ENCODE measurements at places on chromosomes 7 and 10. TPM values are rescaled to one million over a fixed set of nuclear protein-coding genes. Genes with fewer than 3 reads are reported as not detected.

Gene FAM241B
- total RNA-seq = 4.9 TPM

Gene RPEL1
- 0.17 TPM for total RNA-seq

Gene C10orf105
- not detected for total RNA-seq

Gene HSPA12A
- total RNA-seq = 10.6 TPM

DNA sequence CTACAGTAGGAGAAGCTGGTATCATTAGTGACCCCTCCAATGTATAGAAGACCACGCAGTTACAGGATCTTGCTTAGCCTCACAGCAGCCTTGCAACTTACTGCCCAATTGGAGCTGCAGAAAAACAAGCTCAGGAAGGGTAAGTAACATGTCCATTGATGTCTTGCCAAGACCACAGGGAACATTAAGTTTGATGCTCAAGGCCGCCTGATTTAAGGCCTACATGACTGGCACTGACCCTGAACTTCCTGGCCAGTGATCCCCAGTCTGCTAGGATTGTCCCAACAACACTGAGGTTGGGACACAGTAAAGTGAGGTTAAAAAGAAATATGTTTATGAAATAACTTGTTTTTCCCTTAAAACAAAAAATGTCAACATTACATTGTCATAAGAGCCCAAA, 6.8 kb upstream of the GDF2 start:
- DNase-seq = no peak

GRCh38 chr10:32893434-32893833, 64.6 kb downstream of the ITGB1 start:
- DNase-seq = no peak

GRCh38 chr7:16071246-16071857, 350.0 kb downstream of the CRPPA start:
- peak; percentile 72 for DNase-seq

DNA sequence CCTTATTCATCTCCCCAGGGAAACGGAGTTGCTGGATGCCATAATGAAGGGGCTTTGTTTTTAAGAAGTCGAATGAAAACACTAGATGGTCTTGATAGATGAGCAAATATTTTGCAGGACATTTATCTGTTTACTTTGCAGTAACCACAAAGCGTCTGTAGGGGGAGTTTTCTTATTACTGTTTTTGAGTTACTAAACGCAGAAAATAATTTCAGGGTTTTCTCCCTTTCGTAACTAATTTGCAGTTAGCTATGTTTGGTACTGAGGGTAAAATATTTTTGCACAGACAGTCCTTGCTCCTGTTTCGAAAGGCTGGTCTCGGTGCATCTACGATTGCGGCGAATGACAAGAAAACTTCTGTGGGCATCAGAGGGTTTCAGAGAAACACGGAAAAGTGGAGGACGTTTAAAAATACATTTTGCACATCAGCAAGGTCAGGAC, 505.6 kb upstream of the MKI67 start:
- DNase-seq = peak; percentile 9

GRCh38 chr7:82699773-82700186, 256.2 kb upstream of the CACNA2D1 start:
- peak; percentile 18 for DNase-seq

DNA sequence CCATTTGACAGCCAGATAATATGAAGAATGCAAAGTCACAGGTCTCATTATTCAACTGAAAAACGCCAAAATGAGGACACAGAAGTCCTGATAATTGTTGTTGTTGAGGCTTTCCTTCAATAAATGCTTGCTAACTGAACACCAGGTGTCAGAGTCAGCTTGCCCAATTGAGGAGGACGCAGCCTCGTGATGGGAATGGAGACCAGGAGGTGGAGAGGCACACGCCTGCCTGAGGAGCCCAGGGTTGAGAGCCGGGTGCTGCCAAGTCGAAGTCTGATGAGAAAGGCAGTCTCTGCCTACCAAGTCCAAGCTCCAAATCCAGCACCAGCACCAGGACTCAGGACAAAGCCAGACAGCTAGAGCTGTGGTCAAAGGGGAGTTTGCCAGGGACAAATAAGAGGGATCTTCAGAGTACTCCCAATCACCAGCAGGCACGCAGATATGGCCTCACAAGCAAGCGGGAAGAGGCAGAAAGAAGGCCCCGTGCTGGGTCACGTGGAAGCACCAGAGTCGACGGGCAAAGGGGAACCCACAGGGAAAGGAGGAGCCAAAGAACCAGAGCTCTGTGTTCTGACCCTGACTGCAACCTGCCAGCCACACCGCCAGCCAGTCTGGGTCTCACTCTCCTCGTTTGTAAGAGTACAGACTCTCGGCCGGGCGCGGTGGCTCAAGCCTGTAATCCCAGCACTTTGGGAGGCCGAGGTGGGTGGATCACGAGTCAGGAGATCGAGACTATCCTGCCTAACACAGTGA, 47.6 kb downstream of the VOPP1 start:
- DNase-seq = no peak

DNA sequence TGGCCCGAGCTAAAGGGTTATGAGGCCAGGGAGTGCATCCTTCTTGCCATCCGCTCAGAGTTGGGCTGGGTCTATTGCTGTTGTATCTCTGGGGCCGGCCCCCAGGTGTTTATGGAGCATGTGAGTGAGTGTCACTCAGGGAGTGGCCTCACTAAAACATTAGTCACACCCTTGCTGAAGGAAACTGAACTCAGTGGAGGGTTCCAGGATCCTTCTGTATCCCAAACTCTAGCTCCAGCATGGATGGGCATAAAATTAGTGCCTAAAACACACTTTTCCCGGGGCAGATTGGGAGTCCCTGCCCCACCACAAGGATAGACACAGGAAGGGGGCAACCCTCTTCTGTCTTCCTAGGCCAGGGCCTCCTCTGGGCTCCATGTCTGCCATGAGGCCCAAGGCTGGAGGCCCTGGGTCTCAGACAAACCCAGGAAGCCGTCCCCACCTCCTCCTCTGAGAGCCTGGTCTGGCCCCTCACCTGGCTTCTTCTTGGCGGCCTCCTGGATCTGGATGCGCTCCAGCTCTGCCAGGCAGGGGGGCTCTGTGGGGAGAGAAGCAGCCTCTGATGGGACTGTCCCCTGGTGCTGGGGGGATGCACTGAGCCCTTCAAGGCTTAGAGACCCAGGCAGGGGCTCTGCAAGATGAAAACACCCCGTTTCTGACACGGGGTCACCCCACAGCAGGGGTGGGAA, 24.5 kb downstream of the SPOCK2 start:
- no peak for DNase-seq

- no peak for DNase-seq
Measured at GRCh38 chr10:47306387-47307210, 6.6 kb downstream of the GDF10 start.

- DNase-seq = no peak
Measured at GRCh38 chr10:62072901-62073300, 171.4 kb downstream of the ARID5B start.

GRCh38 chr10:124157271-124157681, 63.9 kb upstream of the CHST15 start:
- DNase-seq = no peak

DNA sequence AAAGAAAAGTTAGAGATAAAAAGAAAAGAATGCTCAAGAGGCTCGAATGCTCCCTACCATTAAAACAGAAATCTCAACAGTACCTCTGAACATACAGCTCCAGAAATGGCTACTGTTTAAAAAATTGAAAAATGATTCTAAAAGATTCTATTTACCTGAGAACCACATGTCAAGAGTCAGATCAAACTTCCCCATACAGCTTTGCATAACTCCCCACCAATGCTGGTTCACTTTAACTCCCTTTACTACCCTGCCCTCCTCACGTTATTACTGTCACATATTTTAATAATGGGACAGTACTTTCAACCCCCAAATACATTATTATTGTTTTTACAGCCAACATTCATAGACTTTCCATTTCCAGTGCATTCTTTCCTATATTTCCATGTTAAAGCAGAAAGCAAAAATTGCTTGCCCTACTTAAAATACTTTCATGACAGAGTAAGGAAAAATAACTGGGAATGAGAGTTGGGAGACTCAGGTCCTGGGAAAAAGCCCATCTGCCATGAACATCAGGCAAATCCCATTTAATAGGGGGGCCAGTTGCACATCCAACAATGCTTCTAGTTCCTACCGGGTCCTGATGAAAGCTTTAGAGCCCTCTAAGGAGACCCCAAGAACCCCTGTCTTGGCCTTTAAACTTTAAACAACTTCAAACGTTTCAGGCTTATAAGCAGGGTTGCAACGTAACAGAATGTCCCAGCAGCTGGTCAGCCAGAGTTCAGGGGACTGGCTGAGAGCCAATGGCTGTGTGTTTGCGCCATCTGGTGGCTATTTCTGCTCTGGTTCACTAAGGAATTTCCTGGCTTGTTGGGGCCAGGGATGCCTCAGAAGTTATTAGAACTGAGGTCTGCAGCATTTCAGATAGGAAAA, 247.4 kb downstream of the ELMO1 start:
- DNase-seq = peak; percentile 74

DNA sequence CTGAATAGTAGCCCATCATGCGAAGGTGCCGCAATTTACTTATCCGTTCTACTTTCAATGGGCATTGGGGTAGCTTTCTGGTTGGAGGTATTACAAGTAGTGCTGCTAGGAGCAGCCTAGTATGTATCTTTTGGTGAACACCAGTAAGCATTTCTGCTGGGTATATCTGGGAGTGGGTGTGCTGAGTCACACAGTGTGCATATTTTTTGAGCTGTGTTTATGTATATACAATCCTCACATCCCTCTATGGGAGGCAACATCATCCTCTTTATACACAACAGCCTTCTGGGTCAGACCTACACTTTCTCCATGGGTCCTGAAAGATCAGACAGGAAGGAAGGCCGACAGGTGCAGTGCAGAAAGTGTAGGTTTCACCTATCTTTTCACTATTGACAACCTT, 36.3 kb downstream of the PYROXD2 start:
- DNase-seq = no peak

- no peak for DNase-seq
Measured at GRCh38 chr10:71838264-71839211, 12.5 kb downstream of the PSAP start.

DNA sequence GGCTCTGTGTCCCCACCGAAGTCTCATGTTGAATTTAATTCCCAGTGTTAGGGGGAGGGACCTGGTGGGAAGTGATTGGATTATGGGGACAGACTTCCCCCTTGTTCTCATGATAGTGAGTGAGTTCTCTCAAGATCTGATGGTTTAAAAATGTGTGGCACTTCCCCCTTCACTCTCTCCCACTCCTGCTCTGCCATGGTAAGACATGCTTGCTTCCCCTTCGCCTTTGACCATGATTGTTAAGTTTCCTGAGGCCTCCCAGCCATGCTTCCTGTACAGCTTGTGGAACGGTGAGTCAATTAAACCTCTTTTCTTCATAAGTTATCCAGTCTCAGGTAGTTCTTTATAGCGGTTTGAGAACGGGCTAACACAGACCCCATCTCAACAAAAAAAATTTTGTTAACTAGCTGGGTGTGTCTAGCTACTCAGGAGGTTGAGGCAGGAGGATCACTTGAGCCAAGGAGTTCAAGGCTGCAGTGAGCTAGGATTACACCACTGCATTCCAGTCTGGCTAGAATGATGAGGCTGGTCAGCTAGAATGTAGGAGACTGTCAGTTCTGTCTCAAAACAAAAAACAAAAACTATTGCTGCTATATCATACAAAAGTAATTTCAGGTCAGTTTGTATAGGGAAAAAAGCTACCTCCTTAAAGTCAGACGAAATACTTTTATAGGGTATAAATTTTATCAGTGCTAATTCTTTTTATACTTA, 57.7 kb downstream of the ATAD1 start:
- DNase-seq = no peak

- no peak for DNase-seq
Measured at GRCh38 chr7:108660465-108660864, 90.8 kb downstream of the DNAJB9 start.

DNA sequence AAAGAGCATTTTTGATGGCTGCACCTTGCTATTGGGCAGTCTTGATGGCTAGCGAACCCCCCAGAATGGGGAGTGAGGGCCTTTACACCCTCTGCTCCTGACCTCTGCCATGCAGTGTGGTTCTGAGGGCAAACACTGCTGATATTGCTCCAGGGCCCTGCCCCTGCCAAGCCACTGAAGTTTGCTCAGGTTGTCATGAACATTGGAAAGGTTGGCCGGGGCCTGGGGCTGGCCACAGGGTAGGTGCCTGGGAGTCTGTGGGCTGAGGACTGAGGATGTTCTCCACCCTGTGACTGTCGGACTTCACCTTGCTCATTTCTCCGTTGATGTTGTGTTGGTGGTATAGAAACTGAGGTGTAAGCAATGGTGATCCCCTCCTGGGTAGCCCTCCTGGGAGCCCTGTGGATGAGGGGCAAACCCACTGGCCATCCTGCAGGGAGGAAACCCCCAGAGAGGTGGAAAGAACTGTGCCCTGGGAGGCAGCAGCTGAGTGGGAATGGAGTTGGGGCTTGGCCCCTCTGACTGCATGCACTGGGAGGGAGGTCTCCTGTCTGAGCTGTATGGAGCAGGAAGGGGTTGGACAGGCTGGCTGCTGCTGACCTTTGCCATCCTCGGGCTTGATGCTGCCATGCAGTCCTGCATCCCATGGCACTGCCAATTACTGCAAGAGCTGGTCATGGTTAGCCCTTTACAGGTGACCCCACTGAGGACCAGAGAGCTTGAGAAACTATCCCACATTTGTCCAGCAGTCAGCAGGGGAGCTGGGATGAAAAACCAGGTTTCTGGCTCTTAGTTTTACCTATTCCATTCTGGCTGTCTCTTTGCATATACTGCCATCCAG, 77.1 kb downstream of the SH2D4B start:
- DNase-seq = no peak

GRCh38 chr7:159017741-159018140, 126.9 kb downstream of the VIPR2 start:
- DNase-seq = no peak
